ENCODE measurements at places on chromosomes 16 and 17. TPM values are rescaled to one million over a fixed set of nuclear protein-coding genes. Genes with fewer than 3 reads are reported as not detected.

DNA sequence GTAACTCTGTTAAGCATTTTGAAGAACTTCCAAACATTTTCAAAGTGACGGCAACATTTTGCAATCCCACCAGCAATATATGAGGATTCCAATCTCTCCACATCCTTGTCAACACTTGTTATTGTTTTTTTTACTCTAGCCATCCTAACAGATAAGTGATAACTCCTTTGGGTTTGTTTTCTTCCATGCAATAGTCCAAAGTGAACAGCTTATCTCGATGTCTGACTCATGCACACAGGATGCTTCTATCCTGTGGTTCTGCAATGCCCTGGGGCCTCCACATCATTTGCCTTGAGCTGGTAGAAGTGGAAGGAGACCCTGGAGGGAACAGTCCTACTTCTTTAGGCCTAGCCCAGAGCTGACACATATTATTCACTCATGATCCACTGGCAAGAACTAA is 13.0 kb downstream of the TLE7 start:
- no peak overlapping the region for H3K4me3 ChIP-seq
- DNase-seq: no peak
- peaks cover 32% of the 10 kb centered on the region for H3K27me3 ChIP-seq
- H3K36me3 ChIP-seq: no peaks in the 10 kb centered on the region
- H3K27ac ChIP-seq: no peak overlapping the region
- peaks cover 8% of the 10 kb centered on the region for H3K4me1 ChIP-seq

KCTD19 gene
- total RNA-seq: 1.1 TPM

- H3K36me3 ChIP-seq: no peaks in the 10 kb centered on the region
- no peak overlapping the region for H3K27ac ChIP-seq
- no peaks in the 10 kb centered on the region for H3K27me3 ChIP-seq
Observed at GRCh38 chr16:20181416-20181815, 107.7 kb upstream of the GPR139 start.

- peaks cover 6% of the 10 kb centered on the region for H3K36me3 ChIP-seq
- H3K4me3 ChIP-seq: no peak overlapping the region
- H3K27ac ChIP-seq: no peak overlapping the region
- peaks cover 22% of the 10 kb centered on the region for H3K27me3 ChIP-seq
Observed at GRCh38 chr17:44004761-44005526, 522 bp downstream of the NAGS start.

KRTAP4-3 gene
- not detected for total RNA-seq

DNAH17 gene
- 0.10 TPM for total RNA-seq

CRK gene
- 15.7 TPM for total RNA-seq

GRCh38 chr17:6458460-6458950 is 14.2 kb downstream of the PIMREG start:
- H3K4me3 ChIP-seq: no peak overlapping the region
- H3K4me1 ChIP-seq: peaks cover 15% of the 10 kb centered on the region
- peaks cover 7% of the 10 kb centered on the region for H3K27me3 ChIP-seq
- no peak for DNase-seq

DNA sequence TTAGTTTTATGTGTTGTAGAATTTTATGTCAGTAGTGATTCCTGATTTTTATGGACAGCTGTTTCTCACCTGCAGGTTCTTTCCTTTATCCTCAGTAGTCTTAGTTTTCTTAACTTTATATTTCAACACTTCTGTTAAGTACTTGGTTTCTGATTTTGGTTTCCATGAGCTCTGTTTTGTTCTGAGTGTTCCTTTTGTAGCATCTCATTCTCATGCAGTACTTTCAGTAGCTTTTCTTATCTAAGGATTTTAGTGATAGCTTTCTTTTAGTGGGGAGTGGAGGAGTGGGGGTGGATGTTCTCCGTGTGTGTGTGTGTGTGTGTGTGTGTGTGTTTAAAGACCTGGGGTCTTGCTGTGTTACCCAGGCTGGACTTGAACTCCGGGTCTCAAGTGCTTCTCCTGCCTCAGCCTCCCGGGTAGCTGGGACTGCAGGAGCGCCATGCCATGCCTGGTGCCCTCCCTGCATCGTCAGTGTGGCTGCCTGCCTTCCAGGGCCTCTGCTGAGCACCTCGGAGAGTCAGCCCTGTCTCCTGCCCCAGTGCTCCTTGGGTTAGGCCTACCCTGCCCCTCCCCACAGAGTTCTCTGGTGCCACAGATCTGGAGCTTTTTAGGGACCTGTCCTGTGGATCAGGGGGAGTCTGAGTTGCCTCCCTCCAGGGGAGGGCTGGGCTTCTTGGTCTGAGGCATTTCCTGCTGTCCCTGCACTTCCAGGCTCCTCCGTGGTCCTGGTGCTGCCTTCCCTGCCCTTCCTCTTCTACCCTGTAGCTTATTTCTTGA is 4.3 kb upstream of the ZNF750 start:
- no peaks in the 10 kb centered on the region for H3K27me3 ChIP-seq
- H3K4me3 ChIP-seq: no peak overlapping the region
- no peak for DNase-seq
- H3K4me1 ChIP-seq: peaks cover 8% of the 10 kb centered on the region
- H3K36me3 ChIP-seq: peaks cover 4% of the 10 kb centered on the region

IGSF6 gene
- total RNA-seq: 0.24 TPM

KRTAP1-5 gene
- not detected for total RNA-seq

DNA sequence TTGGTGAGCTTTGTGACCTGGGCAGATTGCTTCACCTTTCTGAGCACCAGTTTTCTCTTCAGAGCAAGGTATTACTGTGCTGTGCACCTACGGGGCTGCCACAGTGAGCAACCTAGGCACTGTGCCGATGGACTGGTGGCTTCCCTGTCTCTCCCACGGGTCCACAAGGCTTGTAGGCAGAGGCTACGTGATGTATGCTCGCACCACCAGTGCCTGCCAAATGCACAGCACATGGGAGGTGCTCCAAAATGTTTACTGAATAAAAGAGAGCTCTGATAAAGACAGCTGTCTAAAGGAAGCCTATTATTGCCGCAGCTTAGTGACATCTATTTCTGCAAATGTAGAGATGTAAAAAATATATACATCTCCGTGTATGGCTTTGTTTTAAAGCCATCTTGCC is 139.2 kb downstream of the CDK5R1 start:
- no peak for DNase-seq

TM4SF5 gene
- total RNA-seq: not detected

DNA sequence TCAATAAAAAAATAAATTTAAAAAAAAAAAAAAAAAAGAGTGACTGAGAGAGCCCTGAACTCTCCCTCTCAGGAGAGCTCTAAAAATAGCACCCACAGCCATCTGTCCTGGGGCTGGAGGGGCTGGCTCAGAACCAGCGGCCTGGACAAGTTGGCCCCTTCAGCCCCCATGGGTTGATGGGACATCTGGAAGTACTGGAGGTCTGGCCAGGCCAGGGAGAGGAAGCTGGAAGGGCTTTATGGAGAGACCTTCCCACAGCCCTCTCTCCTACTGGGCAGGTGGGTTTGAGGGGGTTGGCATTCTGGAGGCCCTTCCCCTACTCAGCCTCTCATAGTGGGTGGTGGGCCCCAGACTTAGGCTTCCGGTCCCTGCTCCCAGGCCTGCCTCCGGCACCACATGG is 93.7 kb upstream of the TMEM97 start:
- no peak for DNase-seq
- no peaks in the 10 kb centered on the region for H3K36me3 ChIP-seq
- no peak overlapping the region for H3K27ac ChIP-seq
- H3K4me3 ChIP-seq: no peak overlapping the region
- peaks cover 32% of the 10 kb centered on the region for H3K27me3 ChIP-seq
